ENCODE measurements at places on chromosomes 6 and 20.

GRCh38 chr6:151974061-151974617 lies 166.7 kb downstream of the ESR1 start:
- DNase-seq, result no peak

GRCh38 chr6:21270636-21271201 lies 322.8 kb upstream of the SOX4 start:
- no peak for DNase-seq

GRCh38 chr6:18177286-18177965 lies 22.2 kb downstream of the KDM1B start:
- DNase-seq, result no peak

DNA sequence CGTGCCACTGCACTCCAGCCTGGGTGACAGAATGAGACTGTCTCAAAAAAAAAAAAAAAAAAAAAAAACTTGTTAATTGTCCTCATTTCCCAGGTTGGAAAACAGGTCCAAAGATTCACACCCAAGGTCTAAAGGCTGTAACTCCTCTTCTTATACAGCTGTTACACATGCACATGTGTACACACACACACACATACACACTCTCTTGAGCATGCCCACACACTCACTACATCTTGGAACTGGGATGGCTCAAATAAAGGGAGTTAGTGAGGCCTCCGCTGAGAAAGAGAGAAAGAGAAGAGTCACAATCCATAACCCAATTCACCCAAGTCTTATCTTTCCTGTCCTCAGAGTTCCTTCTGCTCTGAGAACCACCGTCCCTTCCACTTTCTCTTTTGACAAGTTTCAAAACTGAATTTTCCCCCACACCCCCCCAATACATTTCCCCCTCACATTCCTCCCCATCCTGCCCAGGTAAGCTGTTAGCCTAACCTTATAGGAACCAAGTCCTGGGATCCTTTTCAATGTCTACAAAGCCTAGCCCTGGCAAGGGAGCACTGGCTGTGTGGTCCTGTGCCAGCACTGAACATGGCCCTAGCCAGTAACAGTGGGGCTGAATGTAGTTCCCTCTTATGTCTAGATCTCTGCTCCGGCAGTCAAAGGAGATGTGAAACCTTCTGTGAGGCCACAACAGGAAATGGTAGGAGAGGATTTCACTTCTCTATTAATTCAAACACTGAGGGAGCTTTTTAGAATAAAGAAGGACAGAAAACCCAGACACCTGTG lies 3.2 kb upstream of the HLA-DMB start:
- peak; percentile 49 for DNase-seq

DNA sequence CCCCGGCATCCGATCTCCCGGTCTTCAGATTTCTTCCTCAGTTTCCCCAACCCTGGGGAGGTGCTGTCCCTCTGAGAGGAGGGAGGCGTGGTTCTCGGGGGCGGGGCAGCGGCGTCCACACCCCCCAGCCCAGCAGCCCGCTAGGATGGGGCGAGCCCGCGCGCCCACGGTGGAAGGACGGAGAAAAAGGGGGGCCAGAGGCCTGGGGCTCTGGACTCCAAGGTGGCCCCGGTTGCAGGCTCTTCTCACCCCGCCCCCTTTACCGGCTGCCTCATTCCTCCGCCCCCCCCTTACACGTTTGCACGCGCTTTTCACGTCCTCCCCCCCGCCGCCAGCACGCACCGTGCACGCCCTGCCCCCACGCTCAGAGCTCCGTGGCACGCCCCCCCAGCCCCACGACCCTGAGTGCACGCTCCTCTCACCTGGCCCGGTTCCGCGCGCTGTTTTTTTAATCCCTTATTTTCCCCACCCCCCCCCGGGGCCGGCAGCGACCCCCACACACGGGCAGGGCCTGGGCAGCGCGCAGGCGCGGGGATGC lies 402 bp downstream of the ZBTB12 start:
- DNase-seq, result peak; percentile 71

DNA sequence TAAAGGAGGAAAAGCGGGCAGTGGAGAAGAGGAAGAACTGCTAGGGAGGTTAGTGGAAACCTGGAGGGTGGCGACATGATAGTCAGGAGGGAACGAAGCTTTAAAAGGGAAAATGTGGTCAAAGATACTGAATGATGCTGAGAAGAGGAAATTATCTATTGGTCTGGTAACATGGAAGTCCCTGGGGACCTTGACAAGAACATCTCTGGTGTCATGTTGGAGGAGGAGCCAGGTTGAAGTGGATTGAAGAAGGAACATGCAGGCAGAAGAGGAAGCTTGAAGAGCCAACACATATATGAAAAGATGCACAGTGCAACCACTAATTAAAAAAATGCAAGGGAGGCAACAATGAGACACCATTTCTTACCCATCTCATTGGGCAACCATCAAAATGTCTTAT lies 251.9 kb upstream of the RNF24 start:
- DNase-seq, result no peak

DNA sequence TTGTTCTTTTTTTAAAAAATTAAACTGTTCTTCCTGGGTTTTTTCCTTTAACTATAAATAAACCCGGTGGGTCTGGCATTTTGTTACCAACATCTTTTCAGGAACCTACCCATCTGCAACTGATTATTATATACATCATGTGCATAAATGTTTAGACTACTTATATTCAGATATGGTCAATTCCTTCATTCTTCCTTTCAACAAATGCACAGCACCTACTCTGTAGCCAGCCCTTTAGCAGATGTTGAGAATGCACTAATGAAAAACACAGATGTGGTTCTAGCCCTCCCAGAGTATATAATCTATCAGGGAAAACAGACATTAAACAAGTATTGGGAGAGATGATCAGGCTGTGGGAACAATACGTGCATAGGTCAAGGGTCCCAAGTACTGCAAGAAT lies 237.1 kb downstream of the UST start:
- no peak for DNase-seq

DNA sequence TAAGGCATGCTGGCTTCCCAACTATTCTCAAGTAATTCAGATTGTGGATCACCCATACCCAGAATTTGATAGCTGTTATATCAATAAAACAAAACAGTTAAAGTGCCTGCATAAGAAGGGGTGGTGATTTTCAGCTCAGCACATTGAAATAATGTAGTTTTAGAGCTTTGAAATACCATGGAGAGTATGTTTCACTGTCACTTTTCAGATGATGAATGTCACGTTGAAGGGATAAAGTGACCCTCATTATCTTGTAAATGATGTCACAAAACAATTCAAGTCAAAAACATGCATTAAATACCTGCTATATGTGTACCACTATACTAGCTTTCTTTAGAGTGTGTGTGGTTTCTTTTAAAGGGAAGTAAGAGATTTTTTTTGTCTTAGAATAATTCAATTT lies 27.6 kb downstream of the MLIP start:
- no peak for DNase-seq

DNA sequence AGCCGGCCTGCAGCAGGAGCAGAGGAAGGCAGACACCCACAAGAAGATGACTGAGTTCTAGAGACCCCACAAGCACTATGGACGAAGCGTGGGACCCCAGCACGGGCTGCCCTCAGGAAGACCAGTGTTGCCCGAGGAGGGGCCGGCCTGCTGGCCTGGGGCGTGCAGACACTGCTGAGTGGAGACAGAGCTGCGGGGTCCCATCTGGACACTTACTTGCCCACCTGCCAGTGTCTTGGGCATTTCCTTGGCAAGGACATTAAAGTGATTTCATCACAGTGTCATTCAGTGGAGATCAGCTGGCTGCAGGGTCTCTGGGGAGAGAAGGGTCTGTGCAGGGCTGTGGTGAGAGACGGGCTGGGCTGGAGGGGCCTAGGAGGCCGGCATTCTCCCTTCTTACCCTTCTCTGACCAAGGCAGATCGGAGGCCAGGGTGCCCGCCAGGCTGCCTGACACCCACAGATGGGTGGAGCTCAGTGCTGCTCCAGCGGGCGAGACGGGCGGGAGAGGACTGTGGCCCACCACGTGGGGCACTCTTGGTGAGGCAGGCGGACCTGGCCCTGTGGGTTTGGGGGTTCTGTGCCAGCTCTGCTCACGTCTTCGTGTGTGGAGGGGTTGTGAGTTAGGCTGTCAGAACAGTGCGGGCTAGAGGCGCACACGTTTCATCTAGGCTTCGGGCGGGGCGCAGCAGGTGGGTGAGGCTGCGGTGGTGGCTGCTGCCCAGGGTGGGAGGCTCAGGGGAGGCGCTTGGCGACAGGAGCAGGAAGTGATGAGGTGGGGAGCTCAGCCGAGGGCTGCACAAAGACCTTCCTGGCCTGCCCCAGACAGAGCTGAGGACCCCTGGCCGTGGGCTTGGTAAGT lies at the start of gene LIME1:
TSS of gene LIME1 (plus strand) at position 806 of the 860 bp plus-strand sequence. CDS start 886 bp downstream, outside the sequence.
- peak; percentile 72 for DNase-seq

- no peak for DNase-seq
Observed at GRCh38 chr6:21501021-21501354, 92.6 kb upstream of the SOX4 start.

DNA sequence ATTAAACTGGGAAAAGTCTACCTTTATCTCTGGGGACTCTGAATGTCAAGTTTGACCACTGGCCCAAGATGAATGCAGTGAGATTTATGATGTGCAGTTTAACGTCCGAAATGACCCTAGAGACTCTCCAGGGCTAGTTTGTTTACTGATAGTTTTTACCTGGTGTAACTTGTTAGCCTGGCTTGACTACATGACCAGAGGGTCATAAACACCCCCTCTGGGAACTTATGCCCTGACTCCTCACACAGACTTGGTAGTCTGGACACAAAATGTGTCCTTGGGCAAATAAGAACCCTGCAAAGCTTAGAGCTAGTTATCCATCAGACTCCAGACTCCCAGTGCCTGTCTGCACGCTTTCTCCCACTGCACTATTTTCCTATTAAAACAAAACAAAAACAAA lies 606.5 kb downstream of the HACE1 start:
- DNase-seq, result no peak

GRCh38 chr20:46107061-46107460 lies 11.1 kb upstream of the CD40 start:
- DNase-seq, result no peak

DNA sequence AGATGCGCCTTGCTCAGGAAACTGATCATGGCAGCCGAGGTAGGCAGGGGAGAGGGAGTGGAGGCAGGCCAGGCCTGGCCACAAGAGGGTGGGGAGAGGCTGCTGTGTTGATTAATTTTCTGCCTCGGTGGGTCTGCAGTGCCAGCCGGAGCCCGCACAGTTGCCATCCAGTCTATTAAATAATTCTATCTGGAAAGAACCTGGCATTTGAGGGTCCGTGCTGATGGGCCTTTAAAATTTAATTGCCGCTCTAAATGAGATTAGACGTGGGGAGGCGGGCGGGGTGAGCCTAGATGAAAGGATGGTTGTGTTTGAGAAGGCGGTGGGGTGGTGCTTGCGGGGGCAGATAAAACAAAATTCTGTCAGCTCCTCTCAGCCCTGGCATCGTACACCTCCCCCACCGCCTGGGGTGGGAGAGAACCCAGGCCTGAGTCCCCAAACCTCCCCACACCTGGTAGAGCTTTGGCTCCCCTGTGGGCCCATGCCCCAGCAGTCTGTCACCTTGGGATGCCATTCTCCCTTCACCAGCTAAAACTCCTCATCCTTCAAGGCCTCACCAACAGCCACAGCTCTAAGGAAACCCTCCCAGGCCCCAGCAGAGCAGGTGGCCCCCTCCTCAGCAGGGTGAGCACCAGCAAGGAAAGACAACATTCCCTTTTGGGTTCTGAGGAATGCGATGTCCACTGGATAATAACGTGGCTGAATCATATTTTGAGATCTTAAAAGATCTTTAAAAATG lies 167.3 kb downstream of the GRM4 start:
- no peak for DNase-seq

DNA sequence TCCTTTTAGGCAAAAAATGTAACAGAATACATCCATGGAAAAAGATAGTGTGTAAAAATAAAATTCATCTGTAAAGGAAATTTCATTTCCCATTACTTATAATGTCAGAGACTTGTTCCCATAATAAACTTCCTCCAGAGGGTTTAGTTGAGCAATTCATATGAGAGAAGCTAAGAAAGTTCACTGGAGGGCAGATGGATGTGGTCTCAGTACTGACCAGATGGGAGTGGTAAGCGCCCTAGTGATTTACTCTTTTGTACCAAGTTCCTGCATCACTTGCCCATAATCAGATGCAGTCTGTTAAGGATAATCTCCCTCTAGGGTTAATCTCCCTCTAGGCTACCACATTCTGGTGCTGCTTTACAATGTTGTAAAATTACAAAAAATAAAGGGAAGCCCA lies 61.7 kb downstream of the ESF1 start:
- DNase-seq, result no peak

- DNase-seq, result no peak
Observed at GRCh38 chr6:116562614-116563013, 8.7 kb upstream of the RWDD1 start.

GRCh38 chr20:33400812-33401183 lies 521 bp downstream of the CDK5RAP1 start:
- no peak for DNase-seq

GRCh38 chr6:163383912-163384311 lies 30.6 kb upstream of the QKI start:
- no peak for DNase-seq

All from stimulated activated naive CD8-positive, alpha-beta T cell treated with anti-CD3 and anti-CD28 coated beads, Interleukin-15, Interleukin-2, amounts not matched to agents 100 U/mL and 50 U/mL, for 24 hours (primary cell).